ENCODE measurements at places on chromosomes 2 and 18.

DNA sequence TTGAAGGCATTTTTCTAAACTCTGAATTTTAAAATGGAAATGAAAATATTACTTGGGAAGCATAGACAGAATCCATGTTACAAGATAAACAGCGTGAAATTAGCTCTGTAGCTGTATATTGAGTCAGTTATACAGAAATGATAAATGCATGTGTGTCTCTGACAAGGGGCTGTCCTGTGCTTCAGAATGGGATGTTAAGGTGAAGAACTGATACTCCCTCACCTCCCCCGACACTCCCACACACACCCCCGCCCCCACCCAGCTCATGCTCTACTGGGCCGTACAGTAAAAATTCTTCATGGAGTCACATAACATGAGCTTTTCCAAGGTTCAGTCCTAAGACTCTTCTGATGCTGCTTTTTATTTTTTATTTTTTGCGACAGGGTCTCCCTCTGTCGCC, 869 bp upstream of the THUMPD2 start:
- no peak for DNase-seq

- no peak for DNase-seq
Measured at GRCh38 chr2:3536682-3537632, 17.6 kb upstream of the ADI1 start.

DNA sequence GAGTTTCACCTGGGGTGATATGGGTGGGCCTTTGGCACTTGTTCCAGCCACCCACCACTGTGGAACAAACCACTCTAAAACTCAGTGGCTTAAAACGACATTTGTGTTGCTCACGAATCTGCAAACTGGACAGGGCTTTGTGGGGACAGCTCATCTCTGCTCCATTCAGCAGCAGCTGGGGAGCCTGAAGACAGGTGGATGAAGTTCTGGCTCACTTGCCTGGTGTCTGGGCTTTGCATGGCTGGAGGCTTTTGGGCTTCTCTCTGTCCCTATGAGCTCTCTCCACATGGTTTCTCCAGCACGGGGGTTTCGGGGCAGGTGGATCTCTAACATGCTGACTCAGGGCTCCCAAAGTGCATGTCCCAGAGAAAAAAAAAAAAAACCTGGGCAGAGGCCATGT, 93.0 kb upstream of the GLI2 start:
- no peak for DNase-seq

GRCh38 chr18:22171258-22172119, 2.1 kb downstream of the GATA6 start:
- DNase-seq, result no peak

DNA sequence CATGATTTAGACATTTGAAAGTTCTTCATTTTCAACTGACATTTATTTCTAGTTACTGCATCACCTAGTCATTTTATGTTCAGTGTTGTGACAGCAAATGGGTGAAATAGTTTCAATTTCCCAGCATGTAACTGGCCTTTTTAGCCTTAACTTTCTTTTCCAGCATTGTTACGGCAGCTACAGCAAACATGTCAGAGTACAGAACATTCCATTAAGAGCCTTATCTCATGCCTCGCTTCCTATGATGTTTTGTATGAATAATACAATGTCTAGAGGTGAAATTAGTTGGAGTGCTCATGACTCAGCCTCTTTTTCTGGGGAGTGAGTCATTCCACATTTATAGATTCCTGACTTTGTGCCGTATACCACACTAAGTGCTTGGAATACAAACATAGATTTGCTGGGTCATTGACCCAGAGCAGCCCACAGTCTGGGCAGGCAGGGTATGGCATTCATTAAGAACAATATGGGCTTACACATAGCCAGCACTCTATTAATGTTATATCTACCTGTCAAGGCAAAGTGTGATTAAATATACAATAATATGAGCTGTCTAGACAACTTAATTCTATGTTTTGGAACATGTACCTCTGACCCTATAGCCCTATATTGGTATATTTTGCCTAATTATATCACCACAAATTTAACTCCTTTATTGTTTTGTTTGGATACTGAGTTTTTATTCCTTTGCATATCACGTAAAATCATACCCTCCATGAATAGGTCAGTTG, 72.2 kb downstream of the MAP2 start:
- DNase-seq, result no peak

- no peak for DNase-seq
Measured at GRCh38 chr2:183024339-183025095, 13.7 kb downstream of the NCKAP1 start.

DNA sequence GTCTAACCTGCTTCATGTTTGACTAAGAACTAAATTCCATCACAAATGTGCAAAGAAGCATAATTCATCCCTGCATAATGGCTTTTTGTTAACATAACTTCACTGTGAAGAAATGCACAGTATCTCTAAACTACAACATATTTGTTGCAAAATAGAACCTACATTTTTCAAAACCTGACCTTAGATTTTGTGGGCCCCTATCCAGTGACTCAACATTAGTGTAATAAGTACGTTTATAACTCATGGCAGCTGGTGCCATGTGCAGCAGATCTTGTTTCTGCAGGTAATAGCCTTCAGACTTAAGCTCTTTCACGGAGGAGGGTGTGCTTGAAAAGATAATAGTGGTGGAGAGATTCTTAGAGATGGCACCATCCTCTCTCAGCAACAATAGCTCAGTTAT, 28.6 kb upstream of the VWC2L start:
- no peak for DNase-seq

- DNase-seq, result peak; percentile 56
Measured at GRCh38 chr2:190863946-190864345, 16.7 kb upstream of the GLS start.

- no peak for DNase-seq
Measured at GRCh38 chr2:205807758-205808157, 125.5 kb downstream of the NRP2 start.

GRCh38 chr2:160432633-160433032, 61.0 kb downstream of the RBMS1 start:
- no peak for DNase-seq

DNA sequence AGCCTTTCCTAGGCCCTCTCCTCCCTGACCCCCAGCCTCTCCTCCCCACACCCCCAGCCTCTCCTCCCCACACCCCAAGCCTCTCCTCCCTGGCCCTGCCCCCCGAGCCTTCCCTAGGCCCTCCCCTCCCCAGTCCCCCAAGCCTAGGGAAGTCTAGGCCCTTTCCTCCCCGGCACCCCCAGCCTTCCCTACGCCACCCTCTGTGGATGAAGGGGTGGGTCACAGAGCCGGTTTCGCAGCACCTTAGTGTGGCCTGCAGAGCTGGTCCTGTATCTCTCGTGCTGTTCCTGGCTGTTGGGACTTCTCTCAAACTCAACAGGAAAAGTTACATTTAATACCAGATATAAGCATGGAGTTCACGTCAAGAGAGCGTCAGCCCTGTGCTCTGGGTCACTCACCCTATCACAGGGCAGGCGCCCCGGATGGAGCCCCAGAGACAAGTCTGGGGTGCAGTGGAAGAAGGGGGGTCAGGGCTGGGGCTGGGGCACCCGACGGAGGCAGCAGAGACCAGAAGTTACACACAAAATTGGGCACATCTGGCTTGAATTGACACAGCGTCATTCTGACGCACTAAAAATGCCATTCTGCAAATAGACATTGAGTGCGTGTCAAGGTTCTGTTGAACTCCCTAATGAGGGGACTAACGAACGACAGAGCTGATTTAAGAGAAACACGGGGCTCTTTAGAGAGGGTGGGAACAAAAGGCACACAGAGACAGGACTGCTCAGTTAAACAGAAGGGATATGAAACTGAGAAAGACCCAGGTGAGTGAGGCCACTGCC, 24.0 kb downstream of the KCNIP3 start:
- no peak for DNase-seq

All from lower lobe of right lung (tissue), 2 donors.